Stimulated activated CD8-positive, alpha-beta memory T cell treated with anti-CD3 and anti-CD28 coated beads, Interleukin-15, amount 100 ng/mL, for 24 hours (primary cell): ENCODE measurements at places on chromosomes 2 and 18.

DNA sequence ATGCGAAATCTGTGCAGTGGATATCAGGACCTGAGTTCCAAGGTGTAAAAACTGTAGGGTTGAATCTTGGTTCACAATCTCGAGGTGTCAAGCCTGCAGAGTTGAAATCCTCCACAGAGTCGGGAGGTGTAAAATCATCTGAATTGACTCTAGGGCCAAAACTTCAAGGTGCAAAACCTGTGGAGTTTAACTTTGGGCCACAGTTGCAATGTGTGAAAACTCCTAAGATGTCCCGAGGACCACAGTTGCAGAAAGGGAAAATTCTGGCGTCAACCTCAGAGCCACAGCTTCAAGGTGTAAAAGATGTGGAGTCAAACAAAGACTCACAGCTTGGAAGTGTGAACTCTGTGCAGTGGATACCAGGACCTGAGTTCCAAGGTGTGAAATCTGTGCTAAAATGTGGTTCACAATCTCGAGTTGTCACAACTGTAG is 9.8 kb upstream of the ZNF512 start:
- no peak for DNase-seq

GRCh38 chr18:63523660-63524059 is 18.5 kb upstream of the SERPINB12 start:
- no peak for DNase-seq

- no peak for DNase-seq
These were observed 81.5 kb upstream of the COL3A1 start for GRCh38 chr2:188892636-188893035.

- no peak for DNase-seq
These were observed 6.8 kb upstream of the EHD3 start for GRCh38 chr2:31227110-31227509.

- no peak for DNase-seq
These were observed 222.7 kb upstream of the SLC39A10 start for GRCh38 chr2:195434346-195434745.

DNA sequence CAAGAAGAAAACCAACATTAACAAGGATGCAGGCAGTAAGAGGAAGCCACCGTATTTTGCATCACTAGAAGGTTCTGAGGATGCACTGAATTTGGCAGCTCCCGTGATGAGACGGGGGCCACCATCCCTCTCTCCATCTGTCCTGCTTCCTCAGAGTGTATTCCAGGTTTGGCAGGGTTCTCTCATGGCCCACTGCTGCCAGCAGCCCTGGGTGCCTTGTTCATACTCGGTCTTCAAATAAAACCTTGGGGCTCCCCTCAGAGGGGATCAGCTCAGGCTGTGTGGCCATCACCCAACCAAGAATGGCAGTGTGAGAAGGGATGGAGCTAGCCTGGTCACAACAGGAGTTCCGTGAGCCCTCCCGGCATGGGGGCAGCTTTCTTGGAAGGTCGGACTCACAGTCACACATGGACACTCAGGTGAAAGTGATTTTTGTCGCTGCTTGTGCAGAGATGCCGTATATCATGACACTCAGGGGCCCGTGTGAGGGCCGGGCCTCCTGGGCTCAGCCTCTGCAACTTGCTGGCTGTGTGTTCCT is 12.8 kb upstream of the MBP start:
- no peak for DNase-seq

- DNase-seq, result no peak
These were observed 361 bp upstream of the HAT1 start for GRCh38 chr2:171921970-171922229.

DNA sequence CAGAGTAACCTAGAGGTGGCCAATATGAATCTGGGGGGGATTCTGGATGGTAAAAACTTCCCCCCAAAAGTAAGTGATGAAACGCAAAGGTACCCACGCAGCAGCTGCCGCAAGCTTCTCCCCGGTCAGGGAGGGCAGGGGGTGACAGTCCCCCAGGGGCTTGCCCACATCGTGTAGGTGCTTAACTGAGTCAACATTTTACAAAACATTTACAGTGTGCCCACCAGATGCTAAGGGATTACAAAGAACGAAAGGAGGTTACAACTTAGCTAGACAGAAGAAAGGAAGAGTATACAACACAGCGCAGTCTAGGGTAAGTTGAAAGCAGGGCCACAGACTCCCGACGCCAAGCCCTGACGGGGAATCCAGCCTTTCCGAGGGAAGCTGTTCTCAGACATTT is 45.6 kb downstream of the LPIN2 start:
- no peak for DNase-seq
